Retinal pigment epithelial cell (primary cell): ENCODE measurements at places on chromosomes 1 and 21.

GRCh38 chr1:24919791-24920532, 10.1 kb downstream of the RUNX3 start:
- no peak for DNase-seq

DNA sequence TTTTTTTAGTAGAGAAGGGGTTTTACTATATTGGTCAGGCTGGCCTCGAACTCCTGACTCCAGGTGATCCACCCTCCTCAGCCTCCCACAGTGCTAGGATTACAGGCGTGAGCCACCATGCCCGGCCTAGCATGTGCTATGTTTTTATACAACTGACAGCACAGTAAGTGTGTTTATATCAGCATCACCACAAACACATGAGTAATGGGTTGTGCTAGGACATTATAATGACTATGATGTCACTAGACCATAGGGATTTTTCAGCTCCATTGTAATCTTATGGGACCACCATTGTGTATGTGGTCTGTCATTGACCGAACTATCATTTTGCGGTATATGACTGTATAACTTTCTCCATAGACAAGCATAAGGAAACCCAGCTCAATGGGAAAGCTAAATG, 6.3 kb downstream of the LEFTY2 start:
- DNase-seq: no peak

GRCh38 chr1:178055779-178056471, 38.0 kb upstream of the RASAL2 start:
- DNase-seq: no peak

- no peak for DNase-seq
Observed at GRCh38 chr1:219661464-219662092, 48.7 kb upstream of the ZC3H11B start.

GRCh38 chr1:65734979-65735378, 57.7 kb upstream of the PDE4B start:
- no peak for DNase-seq

DNA sequence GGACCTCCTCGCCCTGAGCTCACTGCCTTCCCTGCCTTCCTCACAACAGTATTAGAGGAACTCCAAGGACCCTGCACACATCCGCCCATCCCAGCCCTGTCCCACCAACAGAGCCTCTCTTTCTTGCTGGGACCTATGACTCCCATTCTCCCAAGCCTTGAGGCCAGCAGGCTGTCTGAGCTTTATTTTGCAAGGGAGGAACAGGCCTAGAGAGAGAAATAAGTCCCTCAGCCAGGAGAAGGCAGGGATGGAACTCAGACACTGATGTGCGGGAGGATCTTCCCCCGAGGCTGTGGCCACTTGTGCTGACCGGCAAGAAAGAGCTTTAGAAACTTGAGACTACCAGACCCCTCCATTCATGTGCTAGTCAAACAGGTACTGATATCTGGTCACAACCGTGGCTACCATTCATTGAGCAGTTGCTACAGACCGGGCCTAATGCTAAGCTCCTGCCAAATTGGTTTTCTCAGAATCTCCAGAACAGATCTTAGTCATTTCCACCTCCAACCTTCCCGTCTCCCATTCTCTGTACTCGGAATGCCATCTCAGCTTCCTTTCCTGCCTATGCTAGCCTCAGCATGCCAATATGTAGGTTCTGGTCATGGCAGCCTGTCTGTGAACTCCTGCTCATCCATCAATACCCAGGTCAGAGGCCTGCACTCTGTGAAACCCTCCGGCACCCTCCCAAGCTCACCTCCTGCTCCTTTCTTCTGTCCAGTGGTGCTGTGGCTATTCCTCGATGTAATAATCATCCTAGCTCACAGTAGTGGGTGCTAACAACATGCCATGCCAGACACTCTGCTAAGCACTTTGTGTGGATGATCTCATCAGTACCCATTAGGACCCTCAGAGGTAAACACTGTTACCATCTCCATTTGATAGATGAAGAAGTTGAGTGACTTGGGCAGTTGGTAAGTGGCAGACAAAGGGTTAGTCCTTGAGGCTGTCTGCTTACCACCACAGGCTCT, 3.8 kb downstream of the TMEM54 start:
- DNase-seq: no peak

GRCh38 chr1:8570465-8570864, 247.0 kb downstream of the RERE start:
- no peak for DNase-seq

GRCh38 chr21:26883768-26884167, 38.6 kb upstream of the ADAMTS1 start:
- DNase-seq: no peak

GRCh38 chr1:22484706-22485345, 33.2 kb downstream of the ZBTB40 start:
- no peak for DNase-seq

DNA sequence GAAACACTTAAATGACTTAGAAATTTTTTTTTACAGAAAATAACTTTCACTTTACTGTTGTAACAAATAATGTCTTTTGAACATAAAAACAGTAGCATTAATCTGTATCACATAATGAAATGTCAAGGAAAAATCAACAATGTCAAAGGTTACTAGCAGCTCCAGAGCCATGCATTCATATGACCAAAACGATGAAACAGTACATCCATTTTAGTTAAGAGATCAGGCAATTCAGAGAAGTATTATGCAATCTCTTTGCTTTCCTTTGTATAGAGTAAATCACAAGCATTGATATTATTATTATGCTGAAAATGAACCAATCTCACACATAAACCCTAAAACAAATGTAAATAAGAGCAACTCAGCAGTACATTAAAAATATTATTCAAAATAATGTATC, 748.9 kb downstream of the PLA2G4A start:
- no peak for DNase-seq

DNA sequence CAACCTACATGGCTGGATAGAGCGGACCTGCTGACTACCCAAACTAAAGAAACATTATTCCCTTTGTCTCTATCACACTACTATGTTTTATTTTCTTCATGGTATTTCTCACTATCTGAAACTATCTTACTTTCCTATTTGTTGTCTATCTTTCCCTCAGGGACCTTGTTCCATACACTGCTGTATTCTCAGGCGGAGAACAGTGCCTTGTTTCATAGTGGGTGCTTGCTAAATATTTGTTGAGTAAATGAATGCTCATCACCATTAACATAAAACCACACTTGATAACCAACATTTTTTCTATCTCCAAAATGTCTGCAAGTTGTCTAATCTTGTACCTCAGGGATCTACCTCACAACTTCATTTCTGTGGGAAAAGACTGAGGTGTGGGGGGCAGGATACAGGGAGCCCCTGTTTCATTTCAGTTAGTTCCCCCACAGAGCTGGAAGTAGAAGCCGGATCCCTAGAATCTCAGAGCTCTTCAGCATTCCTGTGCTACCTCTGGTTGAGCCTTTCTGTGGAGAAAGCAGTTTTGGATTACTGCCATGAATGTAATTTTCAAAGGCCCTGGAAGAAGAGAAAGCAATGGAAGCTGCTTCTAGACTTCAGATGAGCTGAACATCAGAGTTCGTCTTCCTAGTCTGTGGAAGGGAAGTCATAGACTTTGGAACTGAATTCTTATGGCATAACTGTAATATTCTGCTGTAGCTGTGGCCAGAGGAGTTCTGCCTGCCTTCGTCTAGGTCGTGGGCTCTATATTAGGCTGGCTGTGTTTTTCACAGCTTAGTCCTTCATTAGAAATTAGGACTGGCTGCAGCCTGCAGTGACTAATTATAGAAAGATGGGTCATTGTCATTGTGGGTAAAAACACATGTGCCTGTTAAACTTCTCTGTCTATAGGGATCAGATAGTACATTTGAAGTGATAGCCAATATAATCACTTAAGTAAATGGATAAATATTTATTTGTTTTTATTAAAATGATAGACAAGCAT, 293.2 kb upstream of the SGIP1 start:
- DNase-seq: no peak

DNA sequence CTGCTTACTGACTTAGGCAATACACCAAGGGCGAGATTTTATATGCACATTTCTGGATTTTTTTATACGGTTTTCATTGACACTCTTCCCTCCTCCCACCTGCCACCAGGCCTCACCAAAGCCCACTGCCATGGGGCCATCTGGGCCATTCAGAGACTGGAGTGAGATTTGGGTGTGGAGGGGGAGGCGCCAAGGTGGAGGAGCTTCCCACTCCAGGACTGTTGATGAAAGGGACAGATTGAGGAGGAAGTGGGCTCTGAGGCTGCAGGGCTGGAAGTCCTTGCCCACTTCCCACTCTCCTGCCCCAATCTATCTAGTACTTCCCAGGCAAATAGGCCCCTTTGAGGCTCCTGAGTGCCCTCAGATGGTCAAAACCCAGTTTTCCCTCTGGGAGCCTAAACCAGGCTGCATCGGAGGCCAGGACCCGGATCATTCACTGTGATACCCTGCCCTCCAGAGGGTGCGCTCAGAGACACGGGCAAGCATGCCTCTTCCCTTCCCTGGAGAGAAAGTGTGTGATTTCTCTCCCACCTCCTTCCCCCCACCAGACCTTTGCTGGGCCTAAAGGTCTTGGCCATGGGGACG, 57.9 kb downstream of the LACTBL1 start:
- no peak for DNase-seq

GRCh38 chr21:35208810-35209517, 159.9 kb upstream of the RUNX1 start:
- DNase-seq: no peak

DNA sequence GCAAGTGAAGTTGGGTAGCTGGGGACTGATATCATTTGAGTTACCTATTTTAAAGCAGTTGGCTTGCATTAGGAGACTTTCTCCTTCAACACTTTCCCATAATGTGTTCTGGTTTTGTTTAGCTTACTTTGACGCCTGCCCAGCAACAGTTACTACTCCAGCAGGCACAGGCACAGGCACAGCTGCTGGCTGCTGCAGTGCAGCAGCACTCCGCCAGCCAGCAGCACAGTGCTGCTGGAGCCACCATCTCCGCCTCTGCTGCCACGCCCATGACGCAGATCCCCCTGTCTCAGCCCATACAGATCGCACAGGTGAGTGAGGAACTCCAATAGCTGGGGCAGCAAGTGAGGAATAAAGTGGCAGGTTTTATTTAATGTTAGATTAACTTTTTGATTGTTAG, 144.3 kb downstream of the CD247 start:
- DNase-seq: no peak

- no peak for DNase-seq
Observed at GRCh38 chr1:46755121-46755520, 36.2 kb upstream of the EFCAB14 start.

DNA sequence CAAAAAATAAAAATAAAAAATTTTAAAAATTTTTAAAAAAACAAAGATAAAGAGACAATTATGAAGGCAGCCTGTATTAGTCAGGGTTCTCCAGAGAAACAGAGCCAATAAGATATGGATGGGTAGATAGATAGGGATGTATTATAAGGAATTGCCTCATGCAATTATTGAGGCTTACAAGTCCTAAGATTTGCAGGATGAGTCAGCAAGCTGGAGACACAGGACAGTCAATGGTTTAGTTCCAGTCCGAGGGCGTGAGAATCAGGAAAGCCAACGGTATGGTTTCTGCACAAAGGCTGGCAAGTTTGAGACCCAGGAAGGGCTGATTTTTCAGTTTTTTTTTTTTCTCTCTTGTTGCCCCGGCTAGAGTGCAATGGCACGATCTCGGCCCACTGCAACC, 24.1 kb upstream of the EIF4G3 start:
- DNase-seq: no peak

GRCh38 chr1:10155087-10155712, 55.2 kb upstream of the KIF1B start:
- peak; percentile 52 for DNase-seq

- no peak for DNase-seq
Observed at GRCh38 chr1:30014031-30014430, 709.4 kb downstream of the MATN1 start.

DNA sequence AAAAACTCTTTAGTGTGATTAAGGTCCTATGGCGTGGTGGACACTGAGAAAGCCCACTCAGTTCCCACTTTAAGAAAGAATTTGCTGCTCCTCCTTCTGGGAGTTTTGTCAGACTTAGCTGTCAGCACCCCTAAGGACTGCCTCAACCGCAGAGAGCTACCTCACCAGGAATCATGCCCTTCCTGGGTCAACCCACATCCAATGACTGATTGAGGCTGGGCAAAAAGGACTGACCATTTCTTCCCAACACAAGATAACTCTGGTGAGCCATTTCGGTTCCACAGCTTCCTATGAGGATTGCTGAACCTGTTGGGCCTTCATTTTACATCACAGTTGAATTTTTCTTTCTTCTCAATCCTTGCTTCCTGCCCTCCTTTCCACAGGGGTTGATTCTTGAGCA, 197.9 kb downstream of the NCAM2 start:
- no peak for DNase-seq

- DNase-seq: no peak
Observed at GRCh38 chr21:21508859-21509258, 510.6 kb downstream of the NCAM2 start.

DNA sequence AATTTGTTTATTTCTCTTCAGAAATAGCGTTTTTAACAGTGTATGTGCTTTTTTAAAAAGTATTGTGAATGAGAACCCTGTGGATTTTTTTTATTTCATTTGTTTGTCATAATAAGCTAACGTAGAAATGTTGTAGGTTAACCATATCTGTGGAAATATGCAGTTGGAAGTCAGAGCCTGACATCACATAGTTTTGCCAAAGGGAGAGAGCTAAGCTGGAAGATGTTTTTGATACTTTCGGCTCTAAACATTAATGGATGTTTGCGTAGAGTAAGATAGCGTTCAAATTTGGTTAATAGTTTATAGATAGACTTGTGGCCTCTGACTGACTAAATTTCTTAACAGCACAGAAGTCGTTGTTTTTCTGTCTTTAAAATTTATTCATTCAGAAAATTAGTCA, 47.4 kb upstream of the ANGPTL1 start:
- DNase-seq: no peak

DNA sequence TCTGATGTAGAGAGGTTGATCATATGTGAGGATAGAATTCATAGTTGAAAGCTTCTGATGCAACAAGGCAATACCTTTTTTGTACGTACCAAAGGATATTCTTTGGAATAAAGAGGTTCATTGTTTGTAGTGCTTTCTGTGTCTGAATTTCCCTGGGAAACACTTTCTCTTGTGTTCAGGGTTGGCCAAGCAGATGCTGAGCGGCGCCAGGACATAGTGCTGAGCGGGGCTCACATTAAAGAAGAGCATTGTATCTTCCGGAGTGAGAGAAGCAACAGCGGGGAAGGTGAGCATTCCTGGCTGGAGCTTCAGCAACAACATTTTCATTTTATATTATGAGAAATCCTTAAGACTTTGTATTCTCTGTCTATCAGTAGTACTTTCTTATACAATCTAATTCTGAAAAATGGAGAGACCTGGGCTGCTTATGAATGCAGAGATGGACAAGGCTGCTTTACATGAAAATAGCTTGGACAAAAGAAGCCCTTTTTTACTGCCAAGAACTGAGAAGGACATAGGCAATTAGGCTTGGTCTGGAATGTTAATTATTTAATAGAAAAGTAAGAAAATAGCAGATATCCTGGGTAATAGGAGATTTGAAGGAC, 85.2 kb downstream of the KIF1B start:
- no peak for DNase-seq
